Cardiac septum (tissue), 1 donor: ENCODE measurements at places on chromosomes 2 and 18. TPM values are rescaled to one million over a fixed set of nuclear protein-coding genes. Genes with fewer than 3 reads are reported as not detected.

GRCh38 chr2:41489638-41490037 is 558.2 kb upstream of the PKDCC start:
- DNase-seq, result no peak

The PPP1R1C gene
- 29.6 TPM for total RNA-seq

DNA sequence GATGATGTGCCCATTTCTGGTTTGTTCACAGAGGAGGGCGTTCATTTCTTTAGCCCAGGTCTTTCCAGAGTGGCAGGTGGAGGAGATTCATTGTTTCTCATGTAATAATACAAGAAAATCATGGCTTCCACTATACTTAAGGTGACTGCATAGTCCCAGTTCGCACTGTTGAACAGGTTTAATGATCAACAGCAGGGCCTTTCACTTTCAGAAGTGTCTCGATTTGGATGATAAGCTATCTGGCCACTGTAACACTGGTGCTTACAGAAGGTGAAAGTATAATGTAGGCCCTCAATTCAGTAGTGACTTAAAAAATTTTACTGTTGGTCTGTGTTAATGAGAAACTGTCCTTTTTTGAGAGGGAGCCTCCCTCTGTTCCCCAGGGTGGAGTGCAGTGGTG is 1.4 kb downstream of the RMC1 start:
- DNase-seq, result no peak

GRCh38 chr2:51247252-51247805 is 215.4 kb upstream of the NRXN1 start:
- DNase-seq, result no peak

GRCh38 chr2:106160786-106161261 is 33.3 kb downstream of the UXS1 start:
- no peak for DNase-seq

DNA sequence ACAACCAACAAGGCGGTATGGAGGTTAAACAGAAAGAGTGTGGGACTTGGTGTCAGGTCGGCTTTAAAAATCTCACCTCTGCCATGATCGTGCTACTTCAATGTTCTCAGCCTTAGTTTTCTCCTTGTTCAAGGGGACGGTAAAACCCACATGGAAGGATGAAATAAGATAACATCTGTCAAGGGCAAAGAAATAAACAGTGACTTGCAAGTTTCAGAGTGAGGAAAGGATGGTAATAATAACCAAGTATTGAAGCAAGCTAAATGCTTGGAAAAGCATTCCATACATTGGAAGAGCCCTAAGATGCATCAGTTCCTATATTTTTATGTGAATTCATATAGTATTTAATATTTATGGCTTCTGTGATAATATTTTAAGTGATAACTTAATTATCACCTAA is 29.8 kb upstream of the LMAN1 start:
- no peak for DNase-seq
